ENCODE measurements at places on chromosomes 5 and 9.

- no peak for DNase-seq
Measured at GRCh38 chr5:1908931-1909330, 26.2 kb upstream of the IRX4 start.

DNA sequence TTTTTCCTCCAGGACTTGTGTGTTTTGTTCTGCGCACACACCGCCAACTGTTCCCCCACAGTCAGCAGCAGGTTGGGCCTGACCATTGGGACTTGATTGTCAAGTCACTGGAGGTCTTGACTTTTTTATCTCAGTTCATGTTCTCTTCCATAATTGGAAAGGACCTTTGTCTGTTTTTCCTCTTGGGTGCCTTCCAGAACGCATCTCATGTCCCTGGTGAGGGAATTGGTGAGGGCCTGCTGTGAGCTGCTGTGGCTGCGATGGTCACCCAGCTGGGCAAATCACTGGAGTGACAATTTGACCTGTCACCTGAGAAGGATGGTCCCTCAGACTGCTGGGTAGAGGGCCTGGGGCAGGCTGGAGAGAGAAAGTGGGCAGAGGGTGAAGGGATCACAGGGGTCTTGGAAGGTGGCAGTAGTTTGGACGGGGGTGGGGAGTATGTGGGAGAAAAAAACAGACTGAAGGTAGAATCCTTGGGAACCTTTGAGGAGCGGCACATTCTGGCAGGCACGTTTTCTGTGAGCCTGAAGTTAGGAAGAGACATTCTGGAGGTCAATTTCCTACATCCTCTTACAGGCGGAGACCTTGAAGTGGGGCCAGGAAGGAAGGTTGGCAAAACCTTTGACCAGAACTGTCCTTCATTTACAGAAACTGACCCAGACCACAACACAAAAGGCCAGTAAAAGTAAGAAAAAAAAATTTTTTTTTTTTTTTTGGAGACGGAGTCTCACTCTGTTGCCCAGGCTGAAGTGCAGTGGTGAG is 4.4 kb downstream of the CDK9 start:
- DNase-seq: no peak

DNA sequence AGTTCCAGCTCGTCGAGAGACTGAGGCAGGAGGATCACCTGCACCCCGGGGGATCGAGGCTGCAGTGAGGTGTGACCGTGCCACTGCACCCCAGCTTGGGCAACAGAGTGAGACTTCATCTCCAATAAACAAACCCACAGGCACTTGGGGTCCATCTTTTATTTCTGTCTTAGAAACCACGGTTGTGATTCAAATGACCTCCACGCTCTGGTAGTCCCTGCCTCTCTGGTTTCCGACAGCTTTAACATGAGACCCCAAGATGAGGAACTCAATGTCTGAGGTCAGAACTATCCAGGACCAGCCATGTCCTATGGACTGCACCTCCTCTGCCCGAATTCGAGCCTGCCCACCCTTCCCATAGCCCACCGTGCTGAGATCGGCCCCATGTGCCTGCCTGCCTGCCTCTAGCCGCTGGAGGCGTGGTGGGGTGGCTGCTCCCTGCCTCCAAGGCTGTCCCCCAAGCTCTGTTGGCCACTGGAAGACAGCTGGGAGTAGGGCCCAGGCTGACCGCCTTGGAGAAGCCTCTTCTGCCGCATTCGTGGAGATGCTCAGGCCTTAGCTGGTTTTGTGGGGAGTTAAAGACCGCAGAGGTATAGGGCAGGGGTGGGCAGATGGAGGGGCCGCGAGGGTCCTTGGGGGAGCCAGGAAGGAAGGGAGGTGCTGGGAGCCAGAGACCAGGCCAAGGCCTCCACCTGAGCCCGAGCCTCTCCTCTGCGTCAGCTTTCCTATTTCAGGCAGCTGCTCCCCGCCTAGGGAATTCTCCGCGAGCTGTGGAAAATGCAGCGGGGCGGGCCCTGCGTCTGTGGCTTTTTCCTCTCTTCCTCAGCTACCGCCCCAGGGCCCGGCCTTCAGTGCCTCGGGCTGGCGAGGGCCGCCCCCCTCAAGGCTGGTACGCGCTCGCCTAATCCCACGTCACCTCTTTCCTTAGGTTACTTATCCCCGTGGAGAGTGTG is 6.9 kb upstream of the WDR5 start:
- DNase-seq: no peak

- no peak for DNase-seq
Measured at GRCh38 chr5:111221139-111221538, 3.0 kb upstream of the CAMK4 start.

GRCh38 chr5:174729075-174729680 is 4.8 kb downstream of the MSX2 start:
- no peak for DNase-seq

- DNase-seq: no peak
Measured at GRCh38 chr5:116629168-116629567, 54.5 kb upstream of the SEMA6A start.

GRCh38 chr5:165620394-165620793 is 2115.0 kb downstream of the MAT2B start:
- peak; percentile 48 for DNase-seq

GRCh38 chr5:67015541-67016191 is 180.9 kb downstream of the CD180 start:
- peak; percentile 40 for DNase-seq

DNA sequence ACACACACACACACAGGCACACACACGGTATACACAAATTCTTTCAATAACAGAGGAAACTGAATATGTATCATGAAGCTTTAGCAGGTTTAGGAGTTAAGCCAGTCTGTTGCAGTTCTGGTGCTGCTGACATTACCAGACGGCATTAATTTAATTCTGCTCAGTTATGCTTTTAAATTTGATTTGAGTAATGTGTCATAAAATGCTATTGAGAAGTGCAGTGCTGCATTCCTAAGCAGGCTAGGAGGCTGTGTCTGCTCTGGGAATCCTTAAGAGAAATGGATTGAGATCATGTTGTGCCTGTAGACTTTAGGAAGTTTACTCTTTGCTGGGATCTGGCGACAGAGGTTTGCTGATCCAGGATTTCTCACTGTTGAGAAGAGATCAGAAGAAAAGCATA is 733.8 kb downstream of the BRINP1 start:
- DNase-seq: no peak

DNA sequence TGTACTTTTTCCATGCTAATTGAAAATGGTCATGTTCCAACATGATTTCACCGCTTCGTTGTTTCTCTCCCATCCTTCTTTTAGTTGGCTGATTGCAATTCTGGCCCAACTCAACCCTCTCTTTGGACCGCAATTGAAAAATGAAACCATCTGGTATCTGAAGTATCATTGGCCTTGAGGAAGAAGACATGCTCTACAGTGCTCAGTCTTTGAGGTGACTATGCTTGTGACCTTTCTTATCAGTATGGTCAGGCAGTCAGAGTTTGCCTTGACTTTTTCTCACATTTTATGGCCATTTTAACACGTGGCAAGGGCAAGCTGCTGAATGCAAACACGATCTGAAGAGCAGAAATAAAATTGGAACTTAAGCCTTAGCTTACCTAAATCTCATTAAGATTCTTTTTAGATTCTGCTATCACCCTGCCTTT is 36.0 kb upstream of the CREBRF start:
- DNase-seq: no peak

GRCh38 chr5:124596595-124597421 is 149.6 kb downstream of the ZNF608 start:
- peak; percentile 76 for DNase-seq

- peak; percentile 55 for DNase-seq
Measured at GRCh38 chr5:103234239-103234975, 24.2 kb upstream of the MACIR start.

DNA sequence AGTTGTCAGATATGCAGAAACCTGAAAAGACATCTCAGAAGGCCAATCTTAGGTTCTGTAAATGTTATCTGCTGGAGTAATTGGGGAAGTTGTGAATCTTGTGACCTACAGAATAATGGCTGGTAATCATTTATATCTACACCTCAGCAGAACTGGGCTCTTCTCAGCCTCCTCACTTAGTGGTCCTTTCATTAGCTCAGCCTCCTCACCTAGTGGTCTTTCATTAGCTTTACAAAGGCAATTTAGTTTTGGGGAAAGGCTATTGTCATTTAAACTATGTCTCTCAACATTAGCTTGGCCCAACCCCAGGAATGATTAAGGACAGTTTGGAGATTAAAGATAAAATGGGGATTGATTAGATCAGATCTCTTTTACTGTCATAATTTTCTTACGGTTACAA is 284.2 kb upstream of the SGCD start:
- no peak for DNase-seq

- no peak for DNase-seq
Measured at GRCh38 chr9:120859361-120859760, 16.6 kb upstream of the PSMD5 start.

DNA sequence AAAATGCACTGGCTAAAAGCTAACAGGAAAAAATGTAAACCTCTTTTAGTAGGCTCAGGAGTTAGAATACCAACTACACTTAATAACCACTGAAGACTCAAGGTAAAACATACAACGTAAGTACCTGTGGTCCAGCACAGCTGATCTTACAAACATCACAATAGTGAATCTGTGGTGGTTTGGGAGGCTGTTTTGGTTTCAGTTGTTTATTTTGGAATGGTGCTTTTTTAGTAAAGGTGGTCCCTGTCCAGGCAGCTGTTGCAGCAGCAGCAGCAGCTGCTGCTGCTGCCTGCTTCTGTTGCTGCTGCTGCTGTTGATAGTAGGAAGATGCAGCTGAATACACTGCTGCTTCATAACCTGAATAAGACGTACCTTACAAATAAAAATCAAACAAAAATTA is 37.9 kb downstream of the ZFR start:
- DNase-seq: no peak

- no peak for DNase-seq
Measured at GRCh38 chr5:174300941-174301761, 255.6 kb downstream of the NSG2 start.

- no peak for DNase-seq
Measured at GRCh38 chr5:62708481-62709325, 130.1 kb downstream of the LRRC70 start.

- peak; percentile 33 for DNase-seq
Measured at GRCh38 chr9:114880291-114880745, 50.1 kb downstream of the TNFSF8 start.

DNA sequence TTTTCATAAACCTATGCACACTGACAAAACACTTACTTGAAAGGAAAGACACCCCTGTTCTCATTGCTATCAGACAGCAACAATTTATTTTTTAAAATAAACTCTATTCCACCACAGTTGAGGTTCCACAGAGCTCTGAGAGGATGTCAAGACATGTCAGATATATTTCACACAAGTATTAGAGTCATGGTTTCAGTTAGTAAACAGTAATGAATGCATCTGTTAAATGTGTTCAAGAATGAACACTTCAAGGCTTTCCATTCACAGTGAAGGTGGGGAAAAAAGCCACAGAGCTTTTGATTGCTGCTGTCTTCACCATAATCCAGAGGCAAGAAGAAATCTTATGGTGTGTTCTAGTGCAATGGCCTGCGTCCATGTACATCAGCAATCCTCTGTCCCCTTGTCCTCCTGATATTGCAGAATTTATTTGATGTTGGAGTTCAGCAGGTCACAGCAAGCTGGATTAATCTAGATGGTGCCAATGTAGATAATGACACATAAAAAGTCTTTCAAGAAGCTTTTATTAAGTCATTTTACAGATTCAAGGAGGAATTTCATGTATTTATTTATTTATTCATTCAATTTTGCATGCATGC is 146.8 kb downstream of the GHR start:
- no peak for DNase-seq

DNA sequence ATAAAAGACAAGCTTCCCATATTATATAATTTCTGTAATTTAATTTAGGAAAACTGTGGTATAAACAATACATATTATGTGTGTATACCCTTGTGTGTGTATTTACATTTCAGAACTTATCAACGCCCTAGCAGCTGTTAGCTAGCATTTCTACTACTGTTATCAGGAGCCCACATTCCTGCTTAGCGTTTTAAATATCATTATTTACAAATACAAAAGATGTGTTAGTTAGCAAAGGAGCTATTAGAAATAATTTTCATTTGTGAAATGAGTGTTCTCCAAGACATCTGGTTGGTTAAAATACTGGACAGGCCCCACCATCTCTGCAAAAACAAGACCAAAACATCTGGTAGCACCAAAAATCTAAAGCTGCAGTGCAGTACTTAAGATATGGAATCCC is 48.0 kb downstream of the EPB41L4A start:
- no peak for DNase-seq

DNA sequence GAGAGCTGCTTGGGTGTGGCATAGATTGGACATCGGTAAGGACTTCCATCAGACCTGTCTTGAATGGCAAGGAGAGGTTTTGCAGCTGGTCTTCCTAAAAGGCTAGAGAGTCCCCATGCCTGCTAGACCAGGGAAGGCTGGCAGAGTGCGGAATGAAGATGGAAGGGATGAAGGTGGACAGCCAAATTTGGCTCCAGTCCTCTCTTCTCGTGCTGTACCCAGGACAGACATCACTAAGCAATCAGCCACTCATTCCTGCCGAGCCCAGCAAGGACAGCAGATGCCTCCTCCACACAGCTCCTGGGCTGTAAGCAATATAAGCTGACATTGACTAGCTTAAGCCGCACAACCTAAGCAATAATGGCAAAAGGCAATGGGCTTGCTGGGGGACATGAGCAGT is 112.0 kb downstream of the OLFM1 start:
- no peak for DNase-seq

DNA sequence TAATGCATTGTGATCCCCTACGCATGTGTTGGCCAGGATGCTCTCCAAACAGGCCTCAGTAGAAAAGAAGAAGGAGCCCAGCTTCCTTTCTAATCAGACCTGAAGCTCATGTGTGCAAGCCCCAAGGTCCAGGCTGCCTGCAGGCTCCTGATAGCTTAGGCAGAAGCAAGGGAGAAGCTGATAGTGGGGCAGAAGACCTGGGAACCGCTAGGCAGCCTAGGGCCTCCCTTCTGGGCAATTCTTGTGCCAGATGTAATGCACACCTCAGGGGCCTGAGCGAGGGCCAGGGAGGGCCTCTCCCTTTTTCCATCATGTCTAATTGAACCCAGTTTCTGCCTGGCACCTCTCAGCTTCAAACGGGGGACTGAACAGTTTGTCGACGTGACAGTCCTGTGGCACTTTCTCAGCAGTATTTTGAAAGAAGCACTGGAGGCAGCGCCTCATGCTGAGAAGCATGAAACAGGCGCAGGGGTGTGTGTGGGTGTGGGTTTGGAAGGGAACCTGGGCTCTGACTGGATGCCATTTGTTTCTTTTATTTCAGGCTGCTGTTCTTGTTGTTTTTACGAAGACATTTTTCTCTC is 212.8 kb downstream of the PIK3R1 start:
- no peak for DNase-seq

GRCh38 chr5:79513704-79514390 is at the start of gene HOMER1:
Gene HOMER1 (minus strand): TSS chr5:79514134. CDS start chr5:79512774, 1,360 bp downstream.
- DNase-seq: peak; percentile 88

DNA sequence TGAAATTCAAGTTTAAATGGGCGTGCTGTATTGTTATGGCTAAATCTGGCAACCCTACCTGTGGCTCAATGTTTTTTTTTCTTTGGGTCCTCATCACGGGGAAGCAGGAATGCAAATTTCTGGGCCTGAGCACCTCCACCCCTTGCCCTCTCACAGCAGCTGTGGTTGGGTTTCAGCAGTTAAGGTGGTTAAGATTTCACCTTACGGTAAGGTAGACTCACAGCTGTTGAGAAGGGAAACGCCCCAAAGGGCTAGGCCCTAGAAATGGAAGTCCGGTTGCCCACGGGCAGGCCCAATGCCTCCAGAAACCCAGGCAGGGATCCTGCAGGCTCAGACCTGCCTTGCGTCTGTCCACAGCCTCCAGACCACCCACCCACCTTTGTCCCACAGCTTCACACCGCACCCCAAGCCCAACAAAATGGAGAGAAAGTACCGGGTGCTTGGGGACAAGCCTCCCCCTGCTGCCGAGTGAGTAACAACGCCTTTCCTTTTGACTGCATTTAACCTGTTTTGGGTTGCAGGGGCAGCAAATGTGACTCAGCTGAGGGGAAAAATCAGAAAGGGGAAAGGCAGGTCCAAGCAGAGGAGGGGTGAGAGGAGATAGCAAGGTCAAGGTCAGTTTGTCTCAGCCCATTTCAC is 48.1 kb upstream of the TDRD7 start:
- DNase-seq: no peak

Data from cardiac fibroblast (primary cell).